ENCODE measurements at places on chromosomes 2 and 18.

GRCh38 chr2:44723921-44724320 lies 217.6 kb upstream of the SIX3 start:
- no peak for DNase-seq

GRCh38 chr18:76462326-76462694 lies 32.7 kb downstream of the ZNF516 start:
- no peak for DNase-seq

DNA sequence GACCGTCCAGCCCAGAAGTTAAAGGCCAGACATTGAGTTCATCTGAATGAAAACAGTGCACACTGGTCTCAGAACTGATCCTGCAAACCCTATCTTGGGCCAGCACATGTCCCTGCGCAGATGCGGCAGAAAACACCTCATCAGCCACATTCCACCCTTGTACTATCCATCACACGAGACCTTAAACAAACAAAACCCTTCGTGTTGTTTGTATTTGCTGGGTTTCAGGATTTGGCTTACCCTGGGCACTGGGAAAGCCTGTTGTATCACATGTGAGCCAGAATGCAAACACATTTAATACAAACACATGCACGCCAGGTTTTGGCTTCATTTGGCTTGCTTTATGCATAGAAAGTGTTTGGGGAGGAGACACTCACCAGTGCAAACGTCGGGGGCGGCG lies 12.5 kb downstream of the WIPF1 start:
- no peak for DNase-seq

GRCh38 chr2:67576991-67577390 lies 179.9 kb downstream of the ETAA1 start:
- no peak for DNase-seq

GRCh38 chr2:26584191-26584590 lies 57.0 kb downstream of the CIB4 start:
- DNase-seq, result no peak

GRCh38 chr18:12295389-12296086 lies 12.5 kb upstream of the TUBB6 start:
- DNase-seq, result no peak

DNA sequence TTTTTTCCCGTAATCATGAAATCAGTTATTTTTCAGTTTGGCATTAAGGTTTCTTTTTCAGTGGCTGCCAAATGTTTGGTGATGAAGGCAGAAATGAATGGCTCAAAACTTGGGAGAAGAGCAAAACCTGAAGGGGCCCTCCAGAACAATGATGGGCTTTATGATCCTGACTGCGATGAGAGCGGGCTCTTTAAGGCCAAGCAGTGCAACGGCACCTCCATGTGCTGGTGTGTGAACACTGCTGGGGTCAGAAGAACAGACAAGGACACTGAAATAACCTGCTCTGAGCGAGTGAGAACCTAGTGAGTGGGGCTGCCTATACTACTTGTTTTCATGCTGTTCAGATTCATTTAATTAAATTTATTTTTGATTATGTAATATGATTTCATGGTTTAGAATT lies 29.2 kb upstream of the MSH2 start:
- no peak for DNase-seq

DNA sequence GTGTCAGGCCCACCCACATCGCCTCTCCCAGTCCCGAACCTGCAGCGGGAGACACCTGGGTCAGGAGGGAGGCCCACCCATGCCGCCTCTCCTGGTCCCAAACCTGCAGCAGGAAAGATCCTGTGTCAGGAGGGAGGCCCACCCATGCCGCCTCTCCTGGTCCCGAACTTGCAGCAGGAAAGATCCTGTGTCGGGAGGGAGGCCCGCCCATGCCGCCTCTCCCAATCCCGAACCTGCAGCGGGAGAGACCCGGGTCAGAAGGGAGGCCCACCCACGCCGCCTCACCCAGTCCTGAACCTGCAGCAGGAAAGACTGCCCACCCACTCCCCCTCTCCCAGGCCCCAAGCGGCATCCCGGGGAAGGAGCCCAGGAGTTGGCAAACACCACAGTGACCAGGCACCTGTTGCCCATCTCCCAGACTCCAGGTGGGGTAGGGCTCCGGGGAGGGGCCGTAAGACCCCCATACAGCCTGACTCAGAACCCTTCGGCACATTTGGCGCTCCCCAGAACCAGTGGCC lies 7.8 kb downstream of the SLC66A2 start:
- no peak for DNase-seq

GRCh38 chr2:56100791-56101312 lies 82.9 kb upstream of the CCDC85A start:
- DNase-seq, result no peak

DNA sequence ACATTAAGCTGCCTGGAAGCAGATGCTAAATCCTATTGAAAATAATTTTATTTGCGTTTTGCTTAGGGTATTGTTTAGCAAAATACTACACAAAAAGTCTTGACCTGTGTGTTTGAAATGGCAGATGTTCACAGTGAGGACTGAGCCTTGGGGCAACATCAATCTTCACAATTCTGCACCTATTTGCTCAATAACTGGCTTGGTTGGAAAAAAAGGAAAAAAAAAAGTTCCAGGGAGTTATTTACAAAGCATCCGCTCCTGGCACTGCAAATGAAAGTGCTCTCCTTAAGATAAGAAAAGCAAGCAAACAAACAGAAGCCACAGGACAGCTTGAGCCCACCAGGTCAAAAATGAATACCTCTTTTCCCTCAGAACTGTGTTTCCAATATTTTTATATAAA lies 77.7 kb downstream of the MAP2 start:
- no peak for DNase-seq

- DNase-seq, result no peak
Observed at GRCh38 chr18:3132700-3133099, 87.1 kb downstream of the MYOM1 start.

DNA sequence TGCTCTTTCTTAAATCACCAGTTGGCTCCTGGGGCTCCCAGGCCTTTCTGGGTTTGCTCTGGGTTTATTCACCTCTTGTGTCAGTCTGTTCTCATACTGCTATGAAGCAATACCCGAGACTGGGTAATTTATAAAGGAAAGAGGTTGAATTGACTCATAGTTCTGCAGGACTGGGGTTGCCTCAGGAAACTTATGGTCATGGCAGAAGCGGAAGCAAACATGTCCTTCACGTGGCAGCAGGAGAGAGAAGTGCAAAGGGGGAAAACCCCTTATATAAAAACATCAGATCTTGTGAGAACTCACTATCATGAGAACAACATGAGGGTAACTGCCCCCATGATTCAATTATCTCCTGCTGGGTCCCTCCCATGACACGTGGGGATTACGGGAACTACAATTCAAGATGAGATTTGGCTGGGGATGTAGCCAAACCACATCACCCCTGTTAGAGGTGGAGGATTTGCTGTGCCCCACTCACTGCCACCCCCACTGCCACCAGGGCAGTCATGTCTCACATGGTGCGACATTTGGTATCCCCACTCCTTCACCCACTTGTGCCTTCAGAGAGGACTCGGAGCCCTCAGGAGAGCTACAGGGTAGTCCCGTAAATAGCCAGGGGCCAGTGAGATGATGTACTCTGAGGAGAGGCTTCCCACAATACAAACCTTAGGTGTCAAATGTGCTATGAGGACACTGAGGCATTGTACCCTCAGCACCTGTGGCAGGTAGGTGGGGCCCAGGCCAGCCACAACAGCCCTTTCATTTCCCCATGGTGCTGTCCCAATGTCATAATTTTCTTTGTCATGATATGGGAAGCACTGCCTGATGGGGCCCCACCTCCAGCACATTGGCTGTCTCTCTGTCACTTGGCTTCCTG lies 35.7 kb downstream of the CDC42EP3 start:
- DNase-seq, result peak; percentile 88

DNA sequence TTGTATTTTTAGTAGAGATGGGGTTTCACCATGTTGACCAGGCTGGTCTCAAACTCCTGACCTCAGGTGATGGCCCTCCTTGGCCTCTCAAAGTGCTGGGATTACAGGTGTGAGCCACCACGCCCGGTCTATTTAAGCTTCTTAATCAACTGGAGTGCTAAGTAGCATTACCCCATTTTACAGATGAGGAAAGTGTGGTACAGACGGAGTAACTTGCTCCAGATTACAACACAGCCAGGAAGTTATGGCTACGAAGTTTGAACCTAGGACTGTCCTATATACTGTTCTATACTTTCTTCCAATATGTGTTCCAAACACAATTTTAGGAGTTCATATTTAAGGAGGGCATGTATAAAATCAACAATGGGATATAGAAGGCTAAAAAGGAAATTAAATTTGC lies 197.7 kb downstream of the TGIF1 start:
- DNase-seq, result no peak

GRCh38 chr2:222290736-222291484 lies 7.9 kb downstream of the PAX3 start:
- DNase-seq, result no peak

GRCh38 chr2:240597419-240598181 lies 11.1 kb downstream of the CAPN10 start:
- DNase-seq, result no peak

DNA sequence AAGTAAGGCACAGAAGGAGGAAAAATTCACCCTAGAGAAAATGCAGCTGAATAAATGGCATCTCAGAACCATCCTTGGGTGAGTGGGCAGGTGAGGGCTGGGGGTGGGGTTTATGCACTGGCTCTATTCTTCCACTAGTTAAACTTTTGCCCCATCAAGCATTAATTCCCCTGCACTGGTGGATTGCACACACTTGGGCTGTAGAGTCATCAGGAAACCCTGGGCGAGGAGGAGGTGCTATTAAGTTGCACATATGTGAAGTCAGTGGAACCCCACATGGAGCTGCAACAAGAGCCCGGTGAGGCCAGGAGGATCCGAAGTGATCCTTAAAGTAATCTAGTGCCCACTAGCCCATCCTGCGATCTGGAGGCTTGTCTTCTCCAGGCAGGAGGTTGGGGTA lies 6.8 kb upstream of the DNAJB2 start:
- no peak for DNase-seq

DNA sequence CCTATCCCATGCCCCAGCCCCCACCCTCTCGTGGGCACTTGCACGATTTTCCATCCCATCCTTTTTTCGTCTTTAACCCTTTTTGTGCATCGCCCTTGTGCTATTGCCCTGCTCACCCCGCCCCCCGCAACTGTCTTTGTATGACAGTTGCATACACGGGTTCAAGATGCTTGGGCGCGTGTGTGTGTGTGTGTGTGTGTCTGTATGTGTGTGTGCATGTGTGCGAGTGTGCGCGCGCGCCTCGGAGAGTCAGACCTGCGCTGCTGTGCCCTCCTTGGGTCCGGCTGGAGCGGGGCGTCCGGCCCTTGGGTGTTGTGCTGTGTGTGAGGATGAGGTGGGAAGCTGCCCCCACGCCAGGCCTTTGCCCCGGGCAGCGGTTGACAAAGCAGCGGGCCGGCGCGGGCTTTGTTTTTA lies 230.7 kb downstream of the HAUS1 start:
- DNase-seq, result no peak

DNA sequence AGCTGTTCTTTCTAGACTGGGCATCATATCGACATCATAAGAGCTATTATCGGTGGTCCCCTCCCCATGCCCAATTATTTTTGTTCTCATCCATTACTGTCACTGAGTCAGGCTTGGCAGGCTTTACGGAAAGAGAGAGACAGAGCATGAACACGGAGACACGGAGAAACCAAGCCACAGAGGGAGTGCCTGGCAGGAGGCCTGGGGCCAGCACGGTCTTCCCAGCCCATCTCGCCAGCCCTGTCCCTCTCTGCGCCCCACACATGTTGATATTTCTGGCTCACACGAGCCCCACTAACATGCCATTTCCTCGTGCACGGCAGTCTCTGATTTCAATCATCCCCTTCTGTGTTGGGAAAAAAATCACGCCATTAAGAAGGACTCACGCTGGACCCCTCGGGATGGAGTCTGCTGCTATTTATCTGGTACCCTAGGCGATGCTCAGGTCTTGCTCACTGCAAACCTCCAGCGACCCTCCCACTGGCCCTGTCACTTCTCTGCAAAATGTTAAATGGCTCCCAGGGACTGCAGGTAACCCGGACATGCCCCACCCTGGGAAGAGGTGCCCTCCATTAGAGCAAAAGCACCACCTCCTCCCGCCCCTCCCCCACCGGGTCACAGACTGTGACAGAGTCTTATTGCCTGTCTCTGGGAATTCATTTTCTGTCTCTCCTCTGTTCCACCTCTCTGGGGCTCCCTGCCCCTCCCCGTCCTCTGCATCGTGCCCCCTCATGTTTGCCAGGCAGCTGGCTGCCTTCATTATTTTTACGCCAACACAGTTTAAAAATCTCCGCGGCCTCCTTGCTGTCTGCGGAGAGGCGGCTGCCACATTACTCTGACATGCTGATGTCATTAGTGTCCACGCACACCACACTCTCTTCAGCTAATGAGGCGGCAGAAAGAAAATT lies 40.1 kb upstream of the GBX2 start:
- DNase-seq, result no peak

- DNase-seq, result no peak
Observed at GRCh38 chr2:109434351-109434750, 179.4 kb downstream of the SEPTIN10 start.

GRCh38 chr2:207484444-207485391 lies 45.0 kb upstream of the CREB1 start:
- no peak for DNase-seq

GRCh38 chr2:28366496-28367282 lies 26.0 kb upstream of the FOSL2 start:
- peak; percentile 31 for DNase-seq

DNA sequence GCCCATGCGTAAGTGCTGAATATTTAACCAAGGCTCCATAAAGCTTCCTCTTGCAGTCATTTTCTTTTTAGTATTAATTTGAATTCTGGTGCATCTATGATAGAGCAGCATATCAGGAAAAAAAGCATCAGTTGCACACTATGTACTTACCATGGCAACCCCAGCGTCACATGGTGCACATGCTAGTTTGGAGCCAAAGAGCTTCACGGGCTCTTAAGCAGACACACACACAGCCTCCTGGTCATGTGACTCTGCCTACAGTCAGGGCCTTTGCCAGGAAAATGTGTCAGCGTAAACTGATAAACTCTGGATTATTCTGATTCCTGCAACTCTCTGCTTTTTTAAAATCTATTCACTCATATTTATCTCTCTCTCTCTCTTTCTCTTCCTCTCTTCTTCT lies 30.2 kb downstream of the NYAP2 start:
- no peak for DNase-seq

DNA sequence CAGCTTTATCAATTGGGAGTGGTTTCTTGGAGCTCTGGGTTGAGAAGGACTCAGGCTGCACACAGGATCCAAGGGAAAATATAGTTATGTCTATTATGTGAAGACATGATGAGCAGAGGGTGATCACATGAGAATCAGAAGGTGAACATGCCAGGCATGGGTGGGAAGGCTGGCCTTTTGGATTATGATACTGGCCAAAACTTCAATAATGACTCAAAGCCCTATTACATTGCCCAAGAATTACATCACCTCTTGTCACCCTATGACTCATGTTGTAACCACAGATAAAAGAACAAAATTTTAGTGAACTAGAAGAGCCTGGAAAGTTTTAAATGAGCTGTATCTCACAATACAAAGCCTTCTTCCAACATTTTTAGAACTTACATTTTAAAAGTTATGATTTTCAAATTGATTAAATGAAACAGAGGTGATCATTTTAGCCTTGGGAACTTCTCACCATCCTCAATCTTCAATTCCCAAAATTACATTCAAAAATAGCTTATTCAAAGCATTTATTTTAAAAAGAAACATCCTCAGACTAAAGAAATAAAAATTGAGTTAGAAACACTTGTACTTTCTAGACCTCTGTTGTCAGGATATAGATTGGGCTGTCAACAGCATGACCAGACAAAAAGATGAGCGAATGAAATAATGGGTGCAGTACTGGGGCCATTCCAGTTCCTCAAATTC lies 428.3 kb downstream of the MBD2 start:
- DNase-seq, result no peak

GRCh38 chr18:12408247-12408869 lies 629 bp downstream of the PRELID3A start:
- DNase-seq, result peak; percentile 20

GRCh38 chr2:16204251-16204650 lies 263.9 kb downstream of the MYCN start:
- DNase-seq, result no peak

- no peak for DNase-seq
Observed at GRCh38 chr2:86358957-86359356, 21.5 kb upstream of the REEP1 start.
